Right atrium auricular region (tissue), 2 donors: ENCODE measurements at places on chromosomes 7 and 10. TPM values are rescaled to one million over a fixed set of nuclear protein-coding genes. Genes with fewer than 3 reads are reported as not detected.

DNA sequence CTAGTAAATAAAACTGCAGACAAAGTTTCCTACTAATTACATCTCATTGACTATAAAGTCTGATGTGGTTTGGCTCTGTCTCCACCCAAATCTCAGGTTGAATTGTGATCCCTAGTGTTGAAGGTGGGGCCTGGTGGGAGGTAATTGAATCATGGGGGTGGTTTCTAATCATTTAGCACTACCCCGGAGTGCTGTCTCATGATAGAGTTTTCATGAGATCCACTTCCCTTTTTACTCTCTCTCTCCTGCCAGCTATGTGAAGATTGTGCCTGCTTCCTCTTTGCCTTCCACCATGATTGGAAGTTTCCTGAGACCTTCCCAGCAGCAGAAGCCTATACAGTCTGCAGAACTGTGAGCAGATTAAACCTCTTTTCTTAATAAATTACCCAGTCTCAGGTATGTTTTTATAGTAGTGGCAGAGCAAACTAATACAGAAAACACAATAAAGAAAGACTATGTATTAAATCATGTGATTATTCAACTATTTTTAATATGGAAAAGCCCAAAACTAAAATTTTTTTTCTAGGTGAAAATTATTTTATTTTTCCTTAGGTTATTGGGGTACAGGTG, 232.1 kb downstream of the FZD1 start:
- no peak overlapping the region for H3K4me3 ChIP-seq
- H3K36me3 ChIP-seq: no peaks in the 10 kb centered on the region
- no peak for DNase-seq

DNA sequence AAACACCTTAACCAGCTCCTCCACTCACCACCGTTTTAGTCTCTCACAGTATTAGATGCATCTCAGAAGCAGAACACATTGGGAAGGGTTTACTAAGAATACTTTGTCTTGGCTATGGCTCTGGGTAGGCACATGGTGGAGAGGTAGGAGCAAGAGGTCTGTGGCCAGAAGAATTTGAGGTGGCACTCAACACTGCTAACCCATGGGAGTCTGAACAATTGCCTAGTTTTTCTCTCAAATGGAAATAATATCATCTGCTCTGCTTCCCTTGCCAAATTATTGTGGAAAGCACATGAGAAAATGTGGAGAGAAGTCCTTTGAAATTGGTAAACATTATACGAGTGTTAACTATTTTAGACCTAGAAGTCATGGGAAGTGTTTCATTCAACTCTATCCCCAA, 214.3 kb downstream of the SKAP2 start:
- no peak overlapping the region for H3K27ac ChIP-seq
- H3K4me1 ChIP-seq: no peaks in the 10 kb centered on the region
- no peaks in the 10 kb centered on the region for H3K36me3 ChIP-seq
- H3K4me3 ChIP-seq: no peak overlapping the region
- no peaks in the 10 kb centered on the region for H3K27me3 ChIP-seq

- H3K27ac ChIP-seq: peak overlapping the region; percentile 65
- no peaks in the 10 kb centered on the region for H3K36me3 ChIP-seq
- no peak overlapping the region for H3K4me3 ChIP-seq
- DNase-seq: no peak
- no peaks in the 10 kb centered on the region for H3K4me1 ChIP-seq
These were observed 84.1 kb downstream of the PTPRE start for GRCh38 chr10:127990846-127991542.

DNA sequence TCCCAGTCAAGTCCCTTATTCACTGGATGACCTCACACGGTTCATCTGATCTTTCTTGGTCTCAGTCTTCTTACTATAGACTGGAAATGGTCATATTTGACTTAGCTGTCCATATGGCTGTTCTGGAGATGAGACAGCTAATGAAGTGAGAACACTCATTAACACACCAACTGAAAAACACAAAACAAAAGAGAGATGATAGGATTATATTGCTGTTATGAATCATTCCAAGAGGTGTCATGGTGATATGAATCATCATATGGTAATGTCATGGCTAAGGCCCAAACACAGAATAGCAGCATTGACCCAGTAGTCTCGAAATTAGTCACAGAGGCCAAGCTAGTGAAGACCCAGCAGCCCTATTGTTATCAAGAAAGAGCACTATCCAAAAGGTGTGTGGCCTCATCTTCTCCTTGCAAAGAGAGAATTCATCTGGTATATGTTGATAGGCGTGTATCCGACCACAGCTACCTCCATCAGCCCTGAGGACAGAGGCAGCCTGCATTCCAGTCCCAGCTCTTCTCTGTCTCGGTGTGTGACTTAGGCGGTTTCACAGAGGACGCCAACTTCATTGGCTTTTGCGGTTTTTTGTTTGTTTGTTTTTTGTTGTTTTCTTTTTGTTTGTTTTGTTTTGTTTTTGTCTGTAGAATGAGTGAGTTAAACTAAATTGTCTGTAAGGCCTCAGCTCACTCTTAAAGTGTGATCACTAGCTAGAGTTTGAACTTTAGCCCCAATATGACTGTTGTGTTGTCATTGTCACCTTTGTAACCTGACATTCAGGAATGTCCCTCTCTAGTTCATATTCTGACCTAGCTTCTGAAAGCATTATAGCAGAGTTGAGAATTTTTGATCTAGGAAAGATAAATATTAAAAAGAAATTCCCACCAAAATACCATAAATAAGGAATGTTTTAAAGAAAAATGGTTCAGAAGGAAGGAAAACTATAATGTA, 97.4 kb upstream of the PDCD4 start:
- H3K4me3 ChIP-seq: no peak overlapping the region
- no peak for DNase-seq
- H3K27ac ChIP-seq: peak overlapping the region; percentile 73

GALNT17 gene
- total RNA-seq: 0.82 TPM

CDC14C gene
- not detected for total RNA-seq

NPY4R2 gene
- 1.1 TPM for total RNA-seq

GRCh38 chr7:36875794-36876193, 151.5 kb upstream of the AOAH start:
- H3K27me3 ChIP-seq: no peaks in the 10 kb centered on the region
- H3K4me3 ChIP-seq: no peak overlapping the region
- H3K4me1 ChIP-seq: no peaks in the 10 kb centered on the region

GRCh38 chr10:49365675-49366415, 30.0 kb downstream of the DRGX start:
- H3K4me1 ChIP-seq: no peaks in the 10 kb centered on the region
- no peaks in the 10 kb centered on the region for H3K36me3 ChIP-seq
